Liver (tissue), 10 donors: ENCODE measurements at places on chromosomes 7 and 10.

GRCh38 chr7:105830405-105831301 lies 45.7 kb downstream of the ATXN7L1 start:
- DNase-seq, result no peak

DNA sequence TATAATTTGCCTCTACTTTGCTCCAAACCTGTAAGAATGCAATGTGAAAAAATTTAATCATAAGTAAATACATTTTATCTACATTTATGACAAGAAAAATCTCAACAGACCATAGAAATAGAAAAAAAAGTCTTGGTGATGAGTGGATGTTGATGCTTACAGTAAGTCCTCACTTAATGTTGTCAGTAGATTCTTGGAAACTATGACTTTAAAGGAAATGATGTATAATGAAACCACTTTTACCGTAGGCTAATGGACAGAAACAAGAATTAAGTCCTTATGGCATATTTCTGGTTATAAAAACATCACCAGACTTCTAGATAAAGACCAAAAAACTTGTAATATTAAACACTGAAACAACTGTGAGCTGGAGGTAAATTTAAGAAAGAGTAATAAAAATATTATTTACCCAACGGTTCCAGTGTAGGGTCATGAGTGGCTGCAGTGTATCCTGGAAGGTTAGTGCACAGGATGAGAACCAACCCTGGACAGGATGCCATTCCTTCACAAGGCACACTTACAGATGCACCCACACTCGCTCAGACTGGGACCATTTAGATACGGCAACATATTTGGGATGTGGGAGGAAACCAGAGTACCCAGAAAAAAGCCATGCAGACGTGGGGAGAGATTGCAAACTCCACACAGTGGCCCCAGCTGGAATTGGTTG lies 76.3 kb downstream of the GLCCI1 start:
- no peak for DNase-seq

DNA sequence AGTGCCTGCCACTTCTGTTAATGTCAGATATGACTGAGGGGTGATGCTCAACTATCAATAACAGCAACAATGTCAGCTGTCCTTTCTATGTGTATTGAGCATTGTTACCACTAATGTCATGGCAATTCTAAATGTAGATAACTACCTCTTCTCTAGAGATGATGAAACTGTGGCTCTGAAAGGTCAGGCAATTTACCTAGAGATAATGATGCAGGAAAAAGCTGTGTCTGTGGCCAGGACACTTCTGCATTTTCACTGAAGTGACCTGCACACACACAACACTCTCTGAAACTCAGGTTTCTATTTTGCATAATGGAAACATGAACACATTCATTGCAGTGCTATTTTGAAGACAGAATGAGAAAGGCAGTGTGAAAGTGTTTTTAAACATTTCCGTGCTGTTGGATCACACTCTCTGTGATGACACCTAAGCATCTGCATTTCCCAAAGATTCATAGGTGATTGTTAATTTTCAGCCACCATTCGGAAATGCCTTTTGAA lies 148.2 kb downstream of the KCND2 start:
- no peak for DNase-seq

DNA sequence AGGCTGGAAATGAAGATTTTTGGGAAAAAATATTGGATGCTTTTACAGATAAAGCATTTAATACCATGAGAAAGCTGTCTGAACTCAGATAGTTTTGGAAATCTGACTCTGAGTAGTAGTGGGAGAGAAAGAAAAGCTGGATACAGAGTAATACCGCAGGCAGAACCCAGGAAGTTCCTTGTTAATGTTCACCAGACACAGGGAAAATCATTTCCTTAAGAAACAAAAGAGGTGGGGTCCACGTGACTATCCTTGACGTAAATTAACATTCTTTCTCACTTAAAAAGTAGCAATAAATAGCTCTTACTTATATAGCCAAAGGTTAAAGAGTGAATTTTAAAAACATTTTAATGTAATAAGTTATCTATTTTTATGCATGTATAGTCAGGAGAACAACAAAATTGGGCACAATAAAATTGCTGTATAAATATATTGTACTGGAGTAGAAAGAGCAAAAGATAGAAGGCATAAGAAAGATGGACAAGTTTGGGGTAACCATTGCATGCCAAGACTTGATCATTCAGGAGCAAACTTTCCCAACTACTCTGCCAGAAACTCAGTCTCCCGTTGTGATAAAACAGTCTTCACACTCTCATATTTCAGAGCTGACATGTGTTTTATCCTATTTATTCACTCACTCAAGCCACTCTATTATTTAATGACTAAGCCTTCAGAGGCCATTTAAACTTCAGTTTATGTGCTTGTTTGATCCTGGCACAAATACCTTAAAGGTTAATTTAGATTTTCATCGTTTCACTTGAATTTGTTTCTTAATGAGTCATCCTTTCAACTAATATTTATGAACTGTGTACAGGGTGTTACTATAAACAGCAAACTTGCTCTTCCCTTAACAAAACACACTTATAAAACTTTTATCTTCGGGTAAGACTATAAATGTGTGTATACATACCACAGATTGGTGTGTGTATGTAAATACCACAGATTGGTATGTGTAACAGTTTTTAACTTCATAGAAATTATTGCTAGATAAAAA lies 143.1 kb downstream of the GNAI1 start:
- no peak for DNase-seq

DNA sequence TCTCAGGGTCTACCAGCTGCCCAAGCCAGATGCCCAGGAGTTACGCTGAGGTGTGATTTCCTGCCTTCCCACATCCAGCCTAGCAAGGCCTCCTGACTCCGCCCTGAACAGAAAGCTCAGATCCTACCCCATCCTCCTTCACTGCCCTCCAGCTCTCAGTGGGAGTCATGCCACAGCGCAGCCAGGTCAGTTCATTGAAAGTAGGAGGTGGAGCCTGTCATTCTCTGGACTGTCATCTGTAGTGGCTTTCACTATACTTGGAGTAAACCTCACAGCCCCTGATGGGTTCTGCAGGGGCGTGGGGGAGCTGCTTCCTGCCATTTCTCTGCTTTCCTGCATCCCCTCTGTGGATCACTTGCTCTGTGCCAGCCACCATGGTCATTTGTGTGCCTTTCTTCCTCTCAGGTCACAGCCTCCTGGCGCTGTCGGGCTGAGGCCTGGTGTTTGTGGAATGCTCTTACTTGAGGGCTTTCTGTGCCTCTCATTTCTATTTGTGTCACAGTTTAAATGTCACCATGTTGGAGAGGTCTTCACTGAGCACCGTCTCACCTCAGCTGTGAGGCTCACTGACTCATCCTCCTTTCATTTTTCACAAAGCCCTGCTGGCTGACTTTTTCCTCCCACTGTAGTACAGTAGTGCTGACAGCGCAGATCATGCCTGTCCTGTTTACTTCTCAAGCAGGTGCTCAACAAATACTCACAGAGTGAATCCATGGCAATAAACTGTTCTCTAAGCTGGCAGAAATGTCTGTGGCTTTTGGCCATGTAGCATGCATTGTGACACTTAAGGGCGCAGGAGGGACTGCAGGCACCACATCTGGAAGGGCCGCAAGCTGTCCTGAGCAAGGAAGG lies 61.0 kb upstream of the TMEM248 start:
- DNase-seq, result no peak

GRCh38 chr10:69957241-69957885 lies 95.3 kb upstream of the MACROH2A2 start:
- no peak for DNase-seq

DNA sequence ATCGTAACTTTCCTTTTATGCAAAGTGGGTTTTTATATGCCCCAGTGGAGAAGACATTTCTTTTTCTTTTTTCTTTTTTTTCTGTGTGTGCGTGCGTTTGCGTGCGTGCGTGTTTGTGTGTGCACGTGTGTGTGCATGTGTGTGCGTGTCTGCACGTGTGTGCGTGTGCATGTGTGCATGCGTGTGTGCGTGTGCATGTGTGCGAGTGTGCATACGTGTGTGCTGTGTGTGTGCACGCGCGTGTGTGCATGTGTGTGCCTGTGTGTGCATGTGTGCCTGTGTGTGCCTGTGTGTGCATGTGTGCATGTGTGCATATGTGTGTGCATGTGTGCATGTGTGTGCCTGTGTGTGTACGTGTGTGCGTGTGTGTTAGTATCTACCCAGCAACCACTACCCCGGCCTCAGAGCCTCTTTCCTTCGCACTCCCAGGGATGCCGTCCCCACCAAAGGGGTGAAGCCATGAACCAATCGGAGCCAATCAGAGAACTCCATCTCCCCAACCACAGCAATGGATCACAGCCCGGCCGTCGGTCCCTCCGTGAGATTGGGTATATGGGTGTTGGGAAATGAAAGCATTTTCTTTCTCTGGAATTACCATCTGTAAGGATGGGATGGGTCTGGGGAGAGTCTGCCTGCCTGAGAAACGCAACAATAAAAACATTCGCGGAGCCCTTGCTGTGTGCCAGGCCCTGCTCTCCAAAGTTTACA lies 92.3 kb downstream of the ELFN1 start:
- no peak for DNase-seq
